ENCODE measurements at places on chromosomes 13 and 19.

GRCh38 chr19:3645726-3646125 is 19.1 kb upstream of the CACTIN start:
- DNase-seq, result no peak

- no peak for DNase-seq
Observed at GRCh38 chr19:52602941-52603340, 32.9 kb downstream of the ZNF701 start.

DNA sequence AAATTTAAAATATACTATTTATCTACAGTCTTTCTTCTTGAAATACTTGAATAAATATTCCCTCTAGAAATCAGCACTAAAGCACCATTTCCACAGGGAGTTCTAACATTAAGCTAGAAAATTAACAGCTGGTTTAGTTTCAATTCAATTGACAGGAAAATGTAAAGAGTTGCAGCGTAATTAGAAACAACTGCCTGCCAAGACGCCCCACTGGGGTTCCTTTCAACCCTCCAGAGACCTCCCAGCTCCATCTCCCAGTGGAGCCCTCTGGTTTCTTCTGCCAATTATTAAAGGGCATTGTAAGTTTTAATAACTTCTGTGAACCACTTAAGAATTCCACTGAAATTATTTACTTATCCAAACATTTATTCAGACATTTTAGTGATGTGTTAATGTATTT is 4.2 kb downstream of the GJA3 start:
- DNase-seq, result no peak

- no peak for DNase-seq
Observed at GRCh38 chr19:12450844-12451243, 10.0 kb upstream of the ZNF443 start.

- DNase-seq, result no peak
Observed at GRCh38 chr13:76759877-76760276, 126.3 kb downstream of the KCTD12 start.

DNA sequence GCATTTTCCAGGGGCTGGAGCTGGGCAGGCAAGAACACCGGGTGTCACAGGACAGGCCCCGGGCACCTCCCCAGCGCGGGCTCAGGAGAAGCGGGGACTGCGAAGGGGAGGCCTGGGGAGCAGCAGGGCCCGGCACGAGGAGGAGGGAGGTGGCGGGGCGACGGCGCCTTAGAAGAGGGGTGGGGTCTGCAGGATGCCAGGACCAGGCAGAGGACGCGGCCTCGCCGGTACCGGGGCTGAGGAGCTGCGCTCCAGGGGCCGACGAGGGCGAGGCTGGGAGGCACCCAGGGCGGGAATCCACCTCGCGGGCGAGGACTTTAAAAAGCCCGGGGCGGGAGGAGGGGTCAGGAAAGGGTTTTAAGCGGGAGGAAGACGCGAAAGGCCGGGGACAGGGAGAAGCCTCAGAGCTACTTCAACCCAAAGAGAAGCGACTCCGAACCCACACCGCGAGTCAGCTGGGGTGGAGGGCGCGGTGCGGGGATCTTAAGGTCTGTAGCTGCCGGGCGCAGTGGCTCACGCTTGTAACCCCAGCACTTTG is 665 bp downstream of the ZNF347 start:
- no peak for DNase-seq

DNA sequence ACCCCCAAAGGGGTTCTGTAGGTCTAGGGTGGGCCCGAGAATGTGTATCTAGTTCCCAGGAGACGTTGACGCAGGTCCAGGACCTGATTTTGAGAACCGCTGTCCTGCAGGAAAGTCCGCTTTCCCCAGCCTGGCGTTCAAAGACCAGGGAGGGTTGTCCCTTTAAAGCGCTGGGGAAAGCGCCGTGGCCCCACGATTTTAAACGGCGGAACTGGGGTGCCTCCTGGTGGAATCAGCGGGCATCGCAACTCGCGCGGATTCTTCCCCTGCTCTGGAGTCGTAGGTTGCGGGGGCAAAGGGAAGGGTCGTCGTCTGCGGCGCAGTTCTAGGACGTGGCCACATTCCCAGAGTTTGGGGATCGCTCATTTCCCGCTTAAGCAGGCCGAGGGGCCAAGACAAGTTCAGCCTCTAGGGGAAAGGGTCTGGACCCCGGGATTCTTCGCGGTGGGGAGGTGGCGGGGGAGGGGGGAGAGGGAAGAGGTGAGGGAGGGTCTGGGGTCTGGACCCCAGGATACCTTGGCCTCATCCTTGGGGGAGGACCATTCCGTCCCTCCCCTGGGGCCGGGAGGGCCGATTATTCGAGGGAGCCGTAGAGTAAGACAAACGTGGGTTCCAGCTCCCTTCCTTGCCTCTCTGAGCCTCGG is 7.7 kb downstream of the PNMA8B start:
- no peak for DNase-seq

DNA sequence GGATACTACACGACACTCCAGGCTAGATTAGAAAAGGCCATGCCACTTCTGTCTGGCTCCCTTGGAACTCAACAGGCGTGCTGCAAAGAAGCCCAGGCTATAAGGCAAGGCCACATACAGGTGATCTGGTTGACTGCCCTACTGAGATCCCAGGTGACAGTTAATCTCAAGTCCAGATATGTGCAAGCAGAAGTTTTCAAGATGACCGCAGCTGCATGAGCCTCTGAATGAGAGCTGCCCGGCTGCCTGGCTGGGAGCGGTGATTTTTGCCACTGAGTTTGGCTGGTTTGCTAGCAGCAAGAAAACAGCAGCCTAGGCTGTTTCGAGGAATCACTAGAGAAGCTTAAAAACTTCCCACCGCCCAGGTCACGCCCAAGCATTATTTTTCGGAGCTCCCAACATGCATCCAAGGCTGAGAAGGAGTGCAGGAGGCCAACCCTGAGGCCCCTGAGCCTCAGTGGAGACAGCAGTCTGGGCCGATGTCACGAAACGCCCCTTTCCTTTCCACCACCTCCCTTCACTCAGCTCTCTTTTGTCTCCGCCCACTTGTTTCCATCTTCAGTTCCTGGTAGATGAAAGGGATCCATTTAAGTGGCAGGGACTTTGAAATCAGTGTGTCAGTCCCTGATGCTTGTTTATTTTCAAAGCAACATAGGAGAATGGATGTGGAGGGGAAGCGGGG is 14.0 kb upstream of the URI1 start:
- DNase-seq, result no peak

GRCh38 chr13:33910255-33910654 is 92.3 kb downstream of the RFC3 start:
- DNase-seq, result no peak

- DNase-seq, result no peak
Observed at GRCh38 chr19:30634131-30634830, 262.1 kb downstream of the ZNF536 start.

DNA sequence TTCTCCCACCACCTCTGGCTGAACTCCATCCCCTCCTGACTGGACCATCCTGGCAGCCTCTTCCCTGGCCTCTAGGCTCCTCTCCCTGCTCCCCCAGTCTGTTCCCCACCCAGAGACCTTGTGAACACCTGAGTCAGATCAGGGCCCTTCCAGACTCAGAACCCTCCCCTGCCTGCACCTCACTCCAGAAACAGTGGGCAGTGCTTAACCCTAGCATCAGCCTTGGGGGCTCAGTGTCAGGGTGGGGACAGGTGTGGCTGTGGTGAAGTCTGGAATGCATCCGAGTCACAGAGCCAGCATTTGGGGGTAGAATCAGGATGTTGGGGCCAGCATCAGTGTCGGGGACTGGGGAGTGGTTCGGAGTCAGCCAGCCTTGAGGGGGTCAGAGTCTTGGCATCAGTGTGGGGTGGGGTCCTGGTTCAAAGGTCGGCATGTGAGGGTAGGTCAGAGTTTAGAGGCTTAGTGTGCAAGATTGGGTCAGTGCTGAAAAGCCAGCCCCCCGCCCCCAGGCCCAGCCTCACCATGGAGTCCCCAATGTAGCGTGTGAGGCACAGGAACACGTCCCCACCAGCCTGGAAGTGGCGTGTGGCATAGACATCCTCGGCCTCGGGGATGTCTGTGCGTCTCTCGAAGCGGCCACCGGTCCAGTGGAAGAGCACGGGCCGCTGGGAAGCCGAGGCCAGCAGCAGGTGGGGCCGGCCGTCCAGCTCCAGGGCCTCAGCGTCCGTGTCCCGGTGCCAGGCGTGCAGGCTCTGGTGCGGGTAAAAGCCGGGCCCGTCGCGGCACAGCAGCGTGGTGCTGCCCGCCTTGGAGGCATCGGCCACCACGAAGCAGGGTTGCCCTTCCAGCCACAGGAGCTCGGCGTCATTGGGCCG is 8.9 kb downstream of the LGI4 start:
- no peak for DNase-seq

GRCh38 chr19:2167896-2168618 is 4.3 kb downstream of the DOT1L start:
- no peak for DNase-seq

DNA sequence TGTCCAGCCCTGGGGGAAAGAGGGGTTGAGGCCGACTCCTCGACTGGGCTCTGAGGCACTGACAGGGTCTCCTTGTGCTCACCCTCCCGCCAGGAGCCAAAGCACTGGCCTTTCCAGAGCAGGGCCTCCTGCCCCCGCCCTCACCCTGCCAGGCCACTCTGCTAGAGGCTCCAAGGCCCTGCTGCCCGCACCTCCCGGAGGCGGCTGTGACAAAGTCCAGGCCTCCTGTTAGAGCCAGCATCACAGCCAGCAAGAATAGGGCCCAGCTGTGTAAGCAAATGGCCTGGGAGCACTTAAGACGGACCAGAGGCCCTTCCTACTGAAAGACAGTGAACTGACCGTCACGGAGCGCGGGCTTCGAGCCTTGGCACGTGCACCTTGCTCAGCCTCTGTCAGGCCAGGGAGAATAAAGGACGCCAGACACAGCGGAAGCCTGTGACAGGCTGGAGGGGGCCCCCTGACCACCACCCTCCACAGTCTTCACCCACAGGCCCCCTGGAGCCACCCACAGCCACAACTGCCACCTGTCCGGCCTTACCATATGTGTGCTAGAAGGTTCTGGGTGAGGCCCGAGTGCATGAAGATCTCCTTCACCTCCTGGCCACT is 50.9 kb downstream of the EPS15L1 start:
- DNase-seq, result no peak

DNA sequence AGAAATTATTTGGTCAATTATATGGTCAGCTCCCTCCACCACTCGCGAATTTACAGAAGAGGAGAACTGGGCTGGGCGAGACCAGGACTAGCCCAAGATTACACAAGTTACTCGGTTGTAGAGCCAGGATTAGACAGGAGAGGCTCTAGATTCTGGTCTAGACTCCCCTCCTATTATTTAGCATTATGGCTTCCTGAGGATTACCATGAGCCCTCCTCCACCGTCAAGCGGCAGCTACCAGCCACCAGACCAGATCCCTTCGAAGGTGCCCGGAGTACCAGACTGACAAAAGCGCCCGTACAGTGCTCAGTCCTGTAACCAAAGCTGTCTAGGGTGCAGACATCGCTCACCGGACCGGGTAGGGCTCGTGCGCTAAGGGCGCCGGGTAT is 497 bp upstream of the MLNR start:
- no peak for DNase-seq

DNA sequence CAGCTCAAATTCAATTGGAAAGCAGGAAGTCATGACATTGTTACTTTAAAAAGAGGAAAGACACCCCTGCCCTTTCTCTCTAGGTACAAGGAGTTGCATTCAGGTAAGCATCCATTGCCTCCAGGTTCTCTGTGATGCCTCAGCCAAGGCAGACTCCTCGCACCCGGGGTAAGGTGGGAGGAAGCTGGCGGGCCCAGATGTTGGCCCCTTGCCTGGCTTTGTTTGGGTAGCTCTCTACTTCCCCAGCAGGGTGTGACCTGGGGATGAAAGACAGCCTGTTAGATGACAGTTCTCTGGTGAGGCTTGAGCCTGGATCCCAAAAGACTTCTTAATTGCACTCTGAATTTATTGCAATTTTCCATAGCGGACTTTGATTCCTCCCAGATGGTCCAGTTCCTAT is 25.6 kb downstream of the SHISA2 start:
- DNase-seq, result no peak

- DNase-seq, result no peak
Observed at GRCh38 chr13:73720216-73720840, 413.9 kb downstream of the KLF12 start.

- DNase-seq, result no peak
Observed at GRCh38 chr19:10701955-10702525, 801 bp downstream of the QTRT1 start.

- DNase-seq, result no peak
Observed at GRCh38 chr13:47033216-47033615, 136.4 kb upstream of the HTR2A start.

- DNase-seq, result no peak
Observed at GRCh38 chr13:43356567-43356966, 333.2 kb downstream of the DNAJC15 start.

DNA sequence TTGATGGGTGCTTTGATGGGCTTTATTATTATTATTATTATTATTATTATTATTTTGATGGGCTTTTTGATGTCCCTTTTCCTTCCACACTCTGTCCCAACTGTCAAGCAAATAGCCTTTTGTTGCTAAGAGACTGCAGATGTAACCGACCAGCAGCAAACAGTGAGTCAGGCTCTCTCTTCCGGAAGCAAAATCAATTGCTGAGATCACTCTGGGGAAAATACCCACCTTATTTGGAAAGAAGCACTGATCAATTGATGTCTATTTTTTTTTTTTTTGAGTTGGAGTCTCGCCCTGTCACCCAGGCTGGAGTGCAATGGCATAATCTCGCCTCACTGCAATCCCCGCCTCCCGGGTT is 2.9 kb downstream of the LDLR start:
- no peak for DNase-seq

- no peak for DNase-seq
Observed at GRCh38 chr13:108437496-108437895, 168.0 kb downstream of the TNFSF13B start.
